GM04503 (cell line): ENCODE measurements at places on chromosomes 16 and 17.
A peak's percentile ranks its signal among the peaks of the same experiment; 100 is the strongest.

GRCh38 chr17:81400996-81401722 lies 5.9 kb downstream of the BAHCC1 start:
- no peak for DNase-seq

- peak; percentile 83 for DNase-seq
Observed at GRCh38 chr17:43467981-43468581, 15.7 kb upstream of the DHX8 start.

GRCh38 chr16:28863929-28864793 lies 518 bp downstream of the SH2B1 start:
- no peak for DNase-seq

- no peak for DNase-seq
Observed at GRCh38 chr16:17397499-17397891, 73.3 kb downstream of the XYLT1 start.

- DNase-seq, result no peak
Observed at GRCh38 chr17:77332034-77332971, 191.5 kb downstream of the SEC14L1 start.

DNA sequence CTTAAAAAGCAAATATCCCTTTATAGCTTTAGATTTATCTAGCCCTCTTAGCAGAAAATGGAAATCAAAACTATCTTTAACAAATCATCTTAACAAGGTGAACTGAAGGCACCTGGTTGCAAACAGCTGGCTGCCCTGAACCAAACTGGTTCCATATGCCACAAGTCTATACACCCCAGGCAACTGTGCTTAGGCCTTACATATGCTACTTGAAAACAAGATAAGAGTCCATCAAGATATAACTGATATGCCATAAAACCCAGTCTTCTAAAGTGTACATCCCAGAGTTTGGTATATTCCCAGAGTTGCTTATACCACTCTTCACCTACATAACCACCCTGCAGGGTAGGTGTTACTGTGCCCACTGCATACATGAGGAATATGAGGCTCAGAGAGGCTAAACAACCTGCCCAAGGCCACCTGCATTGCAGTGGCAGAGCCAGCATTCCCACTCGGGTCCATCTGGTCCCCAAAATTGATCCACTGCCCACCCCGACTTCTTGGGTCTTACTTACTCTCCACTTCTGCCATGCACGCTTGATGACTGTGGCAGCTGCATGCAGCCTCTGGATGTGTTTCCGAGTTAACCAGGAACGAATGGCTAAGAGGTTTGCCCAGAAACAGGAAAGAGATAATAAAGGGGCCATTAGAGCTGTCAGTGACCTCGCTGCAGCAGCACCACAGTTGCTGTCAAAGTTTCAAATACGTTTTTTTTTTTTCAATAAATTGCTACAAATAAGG lies 12.2 kb downstream of the ZNHIT3 start:
- DNase-seq, result no peak

DNA sequence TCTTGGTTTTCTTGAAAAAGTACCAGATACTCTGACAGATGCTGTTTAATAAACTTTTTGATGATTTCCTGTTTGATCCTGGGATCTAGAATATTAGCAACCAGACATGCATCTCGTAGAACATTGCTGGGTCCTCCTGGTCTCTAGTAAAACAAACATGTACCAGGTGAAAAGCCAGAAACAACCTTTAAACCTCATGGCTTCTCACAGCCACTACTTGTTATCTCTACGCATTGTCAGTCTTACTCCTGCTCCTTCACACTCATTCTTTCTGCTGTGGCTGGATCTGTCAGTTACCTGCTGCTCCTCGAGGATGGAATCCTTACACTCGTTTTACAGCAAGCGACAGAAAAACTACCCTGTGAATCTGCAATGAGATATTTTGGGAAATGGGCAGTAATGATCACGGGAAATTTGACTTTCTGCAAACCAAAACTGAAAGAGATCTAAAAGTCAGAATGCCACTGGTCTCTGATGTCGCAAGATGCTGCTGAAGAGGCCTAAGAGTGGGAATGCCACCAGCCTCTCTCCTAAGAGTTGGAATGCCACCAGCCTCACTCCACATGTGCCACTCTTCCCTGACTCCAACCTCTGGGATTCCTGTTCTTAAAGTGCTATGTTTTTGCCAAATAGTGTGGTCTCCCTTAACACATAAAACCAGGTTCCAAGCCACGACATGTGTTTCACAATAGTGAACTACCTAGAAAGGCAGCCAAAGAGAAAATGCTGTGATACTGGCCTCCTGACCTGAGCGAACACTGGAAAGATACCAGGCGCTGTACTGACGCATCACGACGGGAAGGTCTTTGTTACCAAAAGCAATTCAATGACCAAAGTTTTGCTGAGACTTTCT lies 86.3 kb downstream of the VPS53 start:
- no peak for DNase-seq

- no peak for DNase-seq
Observed at GRCh38 chr16:59192551-59193199, 458.6 kb upstream of the GOT2 start.

DNA sequence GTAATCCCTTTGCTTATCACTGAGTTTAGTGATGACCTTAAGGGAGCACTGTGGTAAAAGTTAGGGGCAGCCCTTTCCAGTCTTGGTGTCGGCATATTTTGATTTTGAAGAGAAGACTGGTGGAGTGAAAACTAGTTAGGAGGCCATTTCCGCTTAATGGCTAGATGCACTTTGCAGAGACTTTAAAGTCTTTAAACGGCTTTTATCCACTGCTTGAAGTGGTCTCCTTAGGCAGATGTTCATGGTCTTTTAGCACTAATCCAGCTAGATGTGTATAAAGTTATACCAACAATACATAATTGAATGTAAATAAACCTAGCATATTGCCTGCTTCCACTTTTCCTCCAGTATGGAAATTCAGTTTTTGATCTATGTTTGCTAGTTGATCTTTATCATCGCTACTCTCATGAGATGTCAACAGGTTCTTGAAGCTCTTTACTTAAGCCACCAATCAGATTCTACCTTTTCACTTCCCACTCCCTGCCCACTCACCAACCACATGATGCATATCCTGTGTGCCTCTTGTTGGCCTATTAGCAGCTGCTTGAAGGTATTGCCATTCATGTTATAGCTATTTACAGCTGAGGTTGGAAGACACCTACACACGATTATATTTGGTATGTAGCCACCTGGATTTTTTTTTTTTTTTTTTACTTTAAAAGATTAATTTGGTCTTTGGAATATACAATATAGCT lies 132.0 kb downstream of the NLK start:
- DNase-seq, result no peak

DNA sequence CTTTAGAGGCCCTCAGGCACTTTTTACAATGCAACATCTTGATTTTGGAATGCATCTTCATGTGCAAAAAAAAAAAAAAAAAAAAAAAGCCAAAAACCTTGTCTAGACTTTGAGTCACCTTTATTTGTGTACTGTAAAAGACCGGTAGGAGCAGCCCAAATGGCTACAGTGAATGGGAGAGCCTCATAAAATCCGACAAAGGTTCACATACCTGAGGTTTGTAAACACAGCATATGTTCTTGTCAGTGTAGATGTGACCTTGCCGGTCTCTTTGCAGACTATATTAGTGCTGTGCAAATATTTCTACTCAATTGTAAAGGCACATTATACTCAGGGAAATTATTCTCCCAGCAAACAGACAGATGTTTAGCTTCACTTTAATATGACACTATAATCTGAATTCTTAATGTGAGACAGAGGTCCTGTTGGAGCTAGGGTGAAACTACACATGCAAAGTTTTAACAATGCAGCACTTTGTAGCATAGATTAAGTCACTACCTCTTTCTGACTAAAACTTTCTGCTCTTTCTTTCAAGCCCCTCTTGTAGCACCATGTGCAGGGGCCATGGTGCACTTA lies 211.3 kb downstream of the CA10 start:
- no peak for DNase-seq

DNA sequence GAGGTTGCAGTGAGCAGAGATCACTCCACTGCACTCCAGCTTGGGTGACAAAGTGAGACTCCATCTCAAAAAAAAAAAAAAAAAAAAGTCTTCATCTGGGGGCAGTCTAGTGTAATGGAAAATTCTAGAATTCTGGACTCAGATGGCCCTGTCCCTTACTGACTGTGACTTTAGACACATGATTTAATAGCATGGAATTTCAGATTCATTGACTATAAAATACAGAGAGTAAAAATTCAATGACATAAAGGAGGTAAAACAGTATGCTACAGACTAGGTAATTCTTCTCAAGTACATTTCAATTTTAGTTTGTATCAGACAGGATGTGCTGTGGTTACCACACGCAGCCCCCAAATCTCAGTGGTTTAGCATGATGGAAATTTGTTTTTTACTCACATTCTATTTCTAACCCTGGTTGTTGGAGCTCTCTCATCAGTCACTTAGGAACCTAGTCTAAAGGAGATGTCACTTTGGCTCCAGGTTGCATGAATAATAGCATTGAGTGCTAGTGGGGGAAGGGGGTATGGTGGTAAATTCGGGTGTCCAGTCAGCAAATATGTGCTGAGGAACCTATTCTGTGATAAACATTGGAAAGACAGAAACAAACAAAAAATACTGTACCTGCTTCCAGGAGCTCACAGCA lies 444.0 kb downstream of the XYLT1 start:
- DNase-seq, result no peak

- DNase-seq, result peak; percentile 93
Observed at GRCh38 chr16:77298418-77299360, 99.5 kb downstream of the SYCE1L start.

GRCh38 chr17:10879190-10879836 lies 41.4 kb upstream of the PIRT start:
- no peak for DNase-seq

- DNase-seq, result no peak
Observed at GRCh38 chr17:63173903-63174302, 207.9 kb downstream of the TANC2 start.

DNA sequence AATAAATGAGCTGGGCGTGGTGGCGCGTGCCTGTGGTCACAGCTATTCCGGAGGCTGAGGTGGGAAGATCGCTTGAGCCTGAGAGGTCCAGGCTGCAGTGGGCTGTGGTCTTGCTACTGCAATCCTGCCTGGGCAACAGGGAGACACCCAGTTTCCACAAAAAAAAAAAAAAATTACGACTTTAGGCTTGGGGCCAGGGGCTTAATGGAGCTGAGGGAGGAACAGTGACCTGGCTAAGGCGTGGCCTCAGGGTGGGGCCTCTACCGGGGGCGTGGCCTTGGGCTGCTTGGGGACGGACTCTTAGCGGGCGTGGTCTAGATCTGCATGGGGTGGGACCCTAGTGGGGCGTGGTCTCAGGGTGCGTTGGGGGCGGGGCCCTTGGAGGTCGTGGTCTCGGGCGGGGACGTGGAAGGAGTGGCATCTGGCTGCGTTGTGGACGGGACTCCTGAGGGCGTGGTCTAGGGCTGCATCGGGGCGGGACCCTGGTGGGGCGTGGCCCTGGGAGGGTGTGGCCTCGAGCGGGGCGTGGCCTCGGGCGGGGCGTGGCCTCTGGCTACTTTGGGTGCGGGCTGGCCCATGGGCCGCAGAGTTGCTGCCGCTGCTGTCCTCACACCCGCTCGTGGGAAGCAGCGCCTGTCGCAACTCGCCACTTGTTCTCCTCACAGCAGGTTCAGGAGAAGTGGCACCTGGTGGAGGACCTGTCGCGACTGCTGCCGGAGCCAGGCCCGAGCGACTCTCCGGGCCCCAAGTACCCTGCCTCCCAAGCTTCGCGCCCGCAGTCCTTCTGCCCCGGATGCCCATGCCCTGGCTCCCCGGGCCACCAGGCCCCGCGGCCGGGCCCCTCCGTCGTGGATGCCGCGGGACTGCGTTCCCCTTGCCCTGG lies 5.8 kb upstream of the C17orf99 start:
- DNase-seq, result peak; percentile 6

DNA sequence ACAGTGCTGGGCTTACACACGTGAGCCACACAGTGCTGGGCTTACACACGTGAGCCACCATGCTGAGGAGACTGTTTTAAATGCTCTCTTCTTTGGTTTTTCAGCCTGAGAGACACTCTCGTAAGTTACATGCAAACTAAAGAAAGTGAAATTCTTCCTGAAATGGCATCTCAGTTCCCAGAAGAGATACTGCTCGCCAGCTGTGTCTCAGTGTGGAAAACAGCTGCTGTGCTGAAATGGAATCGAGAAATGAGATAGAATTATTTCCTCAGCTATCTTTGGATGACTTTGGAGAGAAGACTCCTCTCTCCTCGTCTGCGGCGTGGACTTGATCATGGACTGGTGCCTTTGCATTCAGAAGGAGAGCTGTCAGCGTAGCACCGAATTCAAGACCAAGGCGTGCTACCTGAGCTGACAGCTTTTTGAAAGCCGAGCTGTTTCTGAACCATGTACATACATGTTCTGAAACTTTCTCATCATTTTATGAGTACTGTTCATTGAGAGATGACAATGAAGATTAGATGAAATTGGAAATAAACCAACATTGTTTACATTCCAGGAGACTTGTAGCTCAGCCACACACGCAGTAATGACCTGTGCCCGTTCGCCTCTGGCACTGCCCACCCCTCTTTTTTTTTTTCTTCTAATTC lies 21.6 kb upstream of the ENDOV start:
- no peak for DNase-seq

GRCh38 chr16:4409081-4409932 lies 7.1 kb downstream of the CORO7 start:
- DNase-seq, result no peak

DNA sequence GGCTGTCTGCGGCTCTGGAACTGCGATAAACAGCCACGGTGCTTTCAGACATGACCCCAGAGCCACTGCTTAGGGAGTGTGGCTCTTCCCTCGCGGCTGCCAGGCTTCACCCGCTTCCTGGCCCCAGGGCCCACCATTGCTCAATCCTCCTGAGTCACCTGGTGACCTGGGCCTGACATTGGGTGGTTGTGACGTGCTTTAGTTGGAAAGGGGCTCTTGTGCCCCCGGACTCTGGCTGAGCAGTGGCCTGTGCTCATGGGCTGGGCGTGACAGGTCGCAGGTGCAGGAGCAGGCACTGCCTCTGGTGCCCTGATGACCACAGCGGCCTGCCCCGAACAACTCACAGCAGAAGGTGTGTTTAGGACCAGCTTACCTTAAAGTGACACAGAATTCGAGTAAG lies 8.6 kb upstream of the NUDT16L1 start:
- no peak for DNase-seq

- DNase-seq, result no peak
Observed at GRCh38 chr17:36755586-36755985, 154.2 kb downstream of the MRM1 start.

GRCh38 chr17:82989881-82990280 lies 89.5 kb upstream of the METRNL start:
- no peak for DNase-seq
